CD4-positive, alpha-beta T cell treated with Interferon gamma for 1 hour (primary cell): ENCODE measurements at places on chromosomes 5 and 9.
A peak's percentile ranks its signal among the peaks of the same experiment; 100 is the strongest.

DNA sequence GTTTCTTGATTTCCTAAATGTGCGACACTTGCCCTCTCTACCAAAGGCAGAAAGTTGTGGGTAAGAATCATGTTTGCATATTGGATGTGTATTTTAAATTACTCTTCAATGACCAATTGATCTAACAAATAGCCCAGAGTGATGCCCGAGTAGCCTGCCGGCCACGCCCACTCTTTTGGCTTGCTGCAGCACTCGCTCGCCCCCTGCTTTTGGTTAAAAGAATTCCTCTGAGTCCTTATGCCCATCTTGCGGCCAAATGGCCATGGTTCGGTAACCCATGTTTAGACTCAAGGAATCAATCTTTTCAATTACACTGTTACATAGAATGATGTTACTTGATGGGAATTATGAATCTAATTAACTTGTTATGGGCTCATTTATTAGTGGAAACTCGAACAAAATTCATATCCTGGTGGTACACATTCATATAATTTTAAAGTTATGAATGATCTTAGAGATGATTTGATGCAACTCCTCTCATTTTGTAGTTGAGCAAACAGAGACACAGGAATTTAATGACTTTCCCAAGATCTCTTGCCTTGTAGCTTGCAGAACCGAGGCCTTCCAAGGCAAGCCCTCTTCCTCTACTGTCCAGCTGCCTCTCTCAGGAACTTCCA is 36.5 kb downstream of the PPIC start:
- peak; percentile 24 for DNase-seq

DNA sequence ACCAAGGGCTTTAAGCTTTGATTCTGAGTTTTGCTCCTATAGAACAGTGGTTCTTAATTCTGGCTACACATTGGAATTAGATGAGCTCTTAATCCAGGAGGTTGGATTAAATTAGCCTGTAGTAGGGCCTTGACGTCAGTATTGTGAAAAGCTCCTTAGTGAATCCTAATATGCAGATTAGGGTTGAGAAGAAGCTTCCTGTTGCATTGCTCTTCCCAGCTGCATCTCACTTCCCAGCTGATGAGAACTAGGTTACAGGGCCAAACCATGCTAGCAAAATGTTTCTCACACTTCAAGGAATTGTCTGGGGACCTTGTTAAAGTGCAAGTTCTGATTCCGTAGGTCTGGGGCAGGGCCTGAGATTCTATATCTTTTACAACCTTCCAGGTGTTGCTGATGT is 300.0 kb downstream of the ZSWIM6 start:
- no peak for DNase-seq

DNA sequence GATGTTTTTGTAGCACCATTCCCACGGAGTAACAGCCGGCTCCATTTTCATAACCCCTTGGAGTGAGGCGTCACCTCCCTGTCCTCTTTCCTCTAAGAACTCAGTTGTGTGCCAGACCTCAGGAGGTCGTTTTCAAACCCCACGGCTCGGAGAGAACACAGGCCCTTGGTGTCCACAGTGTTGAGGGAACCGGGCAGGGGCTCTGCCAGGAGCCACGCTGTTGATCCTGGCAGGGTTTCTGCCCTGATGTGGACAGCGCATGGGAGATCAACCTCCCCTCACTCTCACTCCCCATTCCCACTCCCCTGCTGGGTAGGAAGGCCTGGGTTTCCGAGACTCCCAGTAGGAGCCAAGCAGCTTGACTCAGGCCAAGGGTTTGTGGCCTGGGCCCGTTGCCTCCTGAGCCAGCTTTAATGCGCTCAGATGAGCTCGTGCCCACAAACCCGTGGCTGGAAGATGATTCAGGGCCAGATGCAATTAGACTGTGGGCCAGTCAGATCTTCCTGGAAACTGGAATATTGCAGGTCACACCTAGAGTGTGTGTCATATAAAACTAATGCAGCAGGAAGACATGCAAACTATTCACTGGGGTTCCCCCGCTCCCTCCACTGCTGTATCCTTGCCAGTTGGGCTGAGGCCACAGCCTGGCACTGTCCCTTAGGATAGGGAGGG is 133.4 kb downstream of the SLC12A2 start:
- DNase-seq: no peak

DNA sequence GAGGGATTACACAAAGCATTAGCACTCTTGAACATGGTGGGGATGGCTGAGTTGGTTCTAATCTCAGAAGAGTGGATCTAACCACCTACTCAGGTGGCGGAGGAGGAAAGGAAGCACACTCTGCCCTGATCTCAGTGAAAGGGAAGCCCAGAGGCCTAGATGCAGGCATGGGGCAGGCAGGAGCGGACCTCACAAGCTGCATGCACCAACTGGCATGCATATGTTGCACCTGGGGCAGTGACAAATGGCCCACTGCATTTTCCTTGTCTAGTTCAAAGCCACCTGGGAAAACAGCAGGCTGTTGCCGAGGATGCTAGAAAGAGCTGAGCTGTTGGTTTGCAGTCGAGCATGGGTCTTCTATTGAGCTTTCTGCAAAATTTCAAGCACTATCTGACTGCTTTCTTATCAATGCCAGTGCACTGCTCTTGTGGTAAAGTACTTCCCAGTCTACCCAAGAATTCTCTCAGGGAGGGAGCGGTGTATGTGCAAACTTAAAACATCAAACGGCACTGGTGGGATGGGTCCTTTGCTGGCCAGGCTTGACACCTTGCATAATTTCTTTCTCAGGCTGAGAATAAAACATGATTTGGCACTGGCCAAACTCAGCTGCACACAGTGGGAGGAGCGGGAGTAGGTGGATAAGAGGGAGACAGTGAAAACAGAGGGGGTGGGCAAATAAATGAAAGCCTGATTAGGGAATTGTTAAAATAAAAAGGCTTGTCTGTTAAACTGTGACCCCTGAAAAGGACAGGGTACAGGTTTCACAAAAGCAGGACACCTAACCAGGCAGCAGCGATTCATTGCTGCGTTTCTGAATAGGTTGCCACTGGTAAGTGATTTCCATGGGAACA is 108.9 kb downstream of the MARCHF3 start:
- no peak for DNase-seq

DNA sequence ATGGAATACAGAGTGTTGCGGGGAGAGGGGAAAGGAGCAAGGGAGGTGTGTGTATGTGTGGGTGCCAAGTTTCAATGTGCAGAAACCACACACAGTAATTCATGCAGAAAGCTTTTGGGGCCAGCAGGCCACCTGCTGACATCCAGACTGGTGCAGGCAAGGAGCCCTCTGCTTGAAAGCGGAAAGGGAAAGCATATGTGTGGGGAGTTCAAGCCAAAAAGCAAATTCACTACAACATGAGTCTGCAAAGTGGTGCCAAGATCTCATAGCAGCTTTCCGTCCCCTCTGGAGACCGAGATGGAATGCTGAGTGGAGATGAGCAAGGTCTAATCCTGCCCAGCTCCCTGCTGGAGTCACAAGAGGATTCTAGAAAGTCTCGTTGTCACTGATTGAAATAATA is 159.7 kb upstream of the VLDLR start:
- DNase-seq: no peak

DNA sequence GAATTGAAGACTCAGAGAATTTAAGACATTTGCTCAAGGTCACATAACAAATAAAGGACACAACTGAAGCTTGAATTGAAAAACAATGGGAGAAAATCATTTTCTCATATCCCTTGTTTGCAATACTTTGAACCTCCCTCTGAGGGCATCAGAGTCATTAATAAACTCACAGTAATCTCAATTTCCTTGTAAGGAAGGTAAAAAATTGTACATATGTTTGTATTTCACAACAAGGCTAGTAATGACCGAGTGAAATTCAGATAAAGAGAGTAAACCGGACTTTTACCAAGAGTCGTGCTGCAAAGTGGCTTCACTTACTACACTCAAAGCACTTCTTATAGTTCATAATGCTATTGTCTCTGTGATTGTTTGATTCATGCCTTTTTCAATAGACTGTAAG is 665.0 kb downstream of the NR2F1-AS1 start:
- DNase-seq: no peak

DNA sequence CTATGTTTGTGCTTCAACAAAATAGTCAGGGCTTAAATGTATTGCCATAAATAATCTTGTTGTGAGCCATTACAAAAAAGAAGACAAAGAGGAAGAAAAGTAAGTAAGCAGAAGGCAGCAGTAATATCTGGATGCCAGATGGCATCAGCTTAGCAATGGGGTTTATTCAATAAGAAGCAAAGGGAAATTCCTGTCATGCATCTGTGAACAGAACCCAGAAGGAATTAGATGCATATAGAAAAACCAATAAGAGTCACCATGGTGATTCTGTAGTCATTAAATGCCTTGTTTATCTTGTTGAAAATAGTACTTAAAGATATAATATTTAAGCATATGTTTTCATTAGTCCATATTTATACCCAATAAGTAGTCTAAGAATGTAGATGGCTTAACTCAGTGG is 216.0 kb downstream of the ADAMTSL1 start:
- DNase-seq: no peak

DNA sequence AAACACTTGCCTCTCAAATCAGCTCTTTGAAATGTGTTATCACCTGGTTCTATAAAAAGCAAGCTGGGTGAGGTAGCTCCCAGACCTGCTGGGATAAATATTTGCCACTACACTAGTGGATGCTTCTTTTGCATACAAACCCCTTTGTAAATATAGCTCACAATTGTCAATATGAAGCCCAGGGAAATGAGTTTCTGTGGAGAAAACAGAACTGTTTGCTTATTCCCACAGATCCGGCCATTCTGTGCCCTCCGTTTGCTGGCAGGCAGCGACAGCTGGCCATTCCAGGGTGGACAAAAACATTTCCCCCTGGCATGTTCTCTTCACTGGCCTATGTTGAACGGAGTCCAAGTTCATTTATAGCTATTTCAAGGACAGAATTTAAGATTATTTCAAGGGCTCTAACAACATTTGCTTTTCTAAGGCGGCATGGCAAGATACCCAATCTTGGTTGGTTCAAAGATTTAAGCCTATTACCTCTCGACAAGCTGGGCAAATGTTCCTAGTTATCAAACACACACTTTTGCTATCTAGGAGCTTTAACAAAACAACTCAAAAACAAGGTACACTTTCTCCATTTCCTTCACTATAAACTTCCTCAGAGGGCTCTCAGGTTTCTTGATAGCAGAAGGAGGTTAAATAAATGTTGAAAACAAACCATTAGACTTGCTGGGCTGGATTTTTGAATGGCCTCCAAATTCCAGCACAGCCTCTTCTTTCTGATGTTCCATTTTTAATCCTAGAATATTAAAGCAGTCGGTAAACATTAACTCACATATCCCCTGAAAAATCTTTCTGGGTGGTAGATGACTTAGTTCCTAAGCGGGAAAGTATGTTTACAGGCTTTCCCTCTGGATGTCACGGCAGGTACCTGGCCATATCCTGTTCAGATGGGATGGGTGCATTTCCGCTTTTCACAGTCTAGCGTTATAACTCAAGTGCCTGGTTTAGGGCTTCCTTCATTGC is 332.3 kb downstream of the PLK2 start:
- no peak for DNase-seq

DNA sequence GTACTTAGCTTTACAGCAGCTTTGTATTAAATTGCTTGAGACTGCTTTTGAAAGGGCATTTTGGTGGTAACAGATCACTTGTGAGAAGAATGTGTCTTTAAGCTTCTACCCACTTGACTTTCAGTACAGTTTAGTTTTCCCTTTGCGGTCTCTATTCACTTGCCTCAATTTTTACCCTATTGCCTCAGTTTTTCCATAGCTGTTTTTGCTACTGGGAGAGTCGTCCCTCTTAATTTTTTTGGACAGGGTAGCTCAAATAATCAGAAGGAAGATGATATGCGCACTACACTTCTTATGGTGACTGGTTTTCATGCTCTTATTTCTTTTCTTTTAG is 18.8 kb downstream of the UGCG start:
- no peak for DNase-seq

DNA sequence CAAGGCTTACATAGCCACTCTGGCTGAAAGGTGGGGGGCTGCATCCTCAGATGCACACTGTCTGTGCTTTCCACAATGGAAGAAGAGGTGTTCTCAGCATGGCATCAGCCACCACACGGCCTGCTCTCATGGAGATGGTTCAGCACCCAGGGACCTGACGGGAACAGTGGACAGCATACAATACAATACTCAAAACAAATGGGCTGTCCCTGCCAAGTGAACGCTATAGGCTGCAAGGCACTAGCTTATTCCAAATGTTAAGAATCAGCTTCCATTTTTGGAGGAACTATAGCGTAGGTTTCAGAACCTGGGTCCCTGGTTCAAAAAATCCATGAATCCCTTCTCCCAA is 77.2 kb downstream of the ZNF608 start:
- no peak for DNase-seq

DNA sequence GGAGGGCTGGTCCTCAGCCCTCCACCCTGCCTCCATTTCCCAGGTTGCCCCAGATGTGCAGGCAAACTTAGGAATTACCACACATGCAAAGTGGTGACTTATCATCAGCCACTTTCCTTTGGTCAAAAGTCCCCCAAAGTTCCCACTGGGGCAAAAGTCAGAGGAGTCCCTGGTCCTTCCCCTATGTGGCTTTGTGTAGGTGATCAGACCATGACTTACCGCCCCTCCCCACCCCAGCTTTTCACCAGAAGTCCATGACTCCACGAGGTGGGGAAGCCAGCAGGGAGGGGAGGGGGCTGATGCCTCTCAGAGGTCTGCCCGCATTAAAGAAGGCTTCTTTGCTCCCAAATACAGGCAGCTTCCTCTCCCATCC is 5.8 kb downstream of the TRAF1 start:
- DNase-seq: no peak

DNA sequence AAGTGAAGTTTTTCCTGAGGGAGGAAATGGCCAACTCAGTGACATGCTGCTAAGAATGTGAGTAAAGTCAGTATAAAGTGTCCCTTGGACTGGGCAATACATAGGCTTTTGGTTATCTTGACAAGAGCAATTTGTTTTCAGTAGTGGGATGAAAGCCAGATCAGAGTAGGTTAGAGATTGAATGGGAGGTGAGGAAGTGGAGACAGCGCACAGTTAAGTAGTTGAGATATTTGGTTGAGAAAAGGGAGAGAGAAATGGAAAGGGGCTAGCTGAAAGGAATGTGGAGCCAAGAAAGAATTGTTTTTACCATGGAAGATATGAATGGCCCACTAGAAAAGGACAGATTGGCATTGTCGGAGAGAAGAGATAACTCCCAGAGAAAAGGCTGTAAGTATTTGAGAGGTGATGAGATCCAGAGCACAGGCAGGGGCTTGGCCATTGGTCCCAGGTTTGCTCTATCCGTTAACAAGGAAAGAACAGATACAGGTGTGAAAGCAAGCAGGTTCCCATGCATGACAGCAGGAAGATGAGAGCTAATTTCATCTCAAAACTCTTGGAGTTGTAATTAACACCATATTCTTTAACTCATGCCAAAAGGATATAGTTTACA is 392.0 kb downstream of the NR2F1-AS1 start:
- DNase-seq: no peak

- DNase-seq: peak; percentile 52
These were observed 25.7 kb downstream of the PDGFRB start for GRCh38 chr5:150129813-150130492.

DNA sequence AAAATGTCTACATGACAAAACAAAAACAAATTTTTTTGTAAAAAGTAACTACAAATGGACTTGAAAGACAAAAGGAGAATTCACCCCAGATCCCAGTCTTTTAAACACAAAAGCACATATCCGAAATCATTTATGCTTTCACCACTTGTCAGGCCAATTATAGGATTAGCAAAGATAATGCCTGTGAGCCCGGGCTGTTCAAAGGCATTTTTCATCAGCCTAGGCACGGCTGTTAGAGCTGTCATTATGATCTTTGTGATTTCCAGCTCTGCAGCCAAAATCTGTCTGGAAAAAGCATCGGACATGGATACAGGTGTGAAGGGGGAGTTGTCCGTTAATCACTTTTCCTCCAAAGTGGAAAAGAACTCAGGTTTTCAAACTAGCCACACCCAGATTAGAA is 23.6 kb upstream of the RAB14 start:
- DNase-seq: no peak

- DNase-seq: no peak
These were observed 2.6 kb upstream of the GRIN1 start for GRCh38 chr9:137136261-137136880.
